SK-N-MC (cell line): ENCODE measurements at places on chromosomes 13 and 19.

GRCh38 chr19:58047672-58048071, 11.4 kb upstream of the ZNF135 start:
- no peak for DNase-seq

- no peak for DNase-seq
These were observed 526.2 kb downstream of the UQCRFS1 start for GRCh38 chr19:28686756-28687155.

DNA sequence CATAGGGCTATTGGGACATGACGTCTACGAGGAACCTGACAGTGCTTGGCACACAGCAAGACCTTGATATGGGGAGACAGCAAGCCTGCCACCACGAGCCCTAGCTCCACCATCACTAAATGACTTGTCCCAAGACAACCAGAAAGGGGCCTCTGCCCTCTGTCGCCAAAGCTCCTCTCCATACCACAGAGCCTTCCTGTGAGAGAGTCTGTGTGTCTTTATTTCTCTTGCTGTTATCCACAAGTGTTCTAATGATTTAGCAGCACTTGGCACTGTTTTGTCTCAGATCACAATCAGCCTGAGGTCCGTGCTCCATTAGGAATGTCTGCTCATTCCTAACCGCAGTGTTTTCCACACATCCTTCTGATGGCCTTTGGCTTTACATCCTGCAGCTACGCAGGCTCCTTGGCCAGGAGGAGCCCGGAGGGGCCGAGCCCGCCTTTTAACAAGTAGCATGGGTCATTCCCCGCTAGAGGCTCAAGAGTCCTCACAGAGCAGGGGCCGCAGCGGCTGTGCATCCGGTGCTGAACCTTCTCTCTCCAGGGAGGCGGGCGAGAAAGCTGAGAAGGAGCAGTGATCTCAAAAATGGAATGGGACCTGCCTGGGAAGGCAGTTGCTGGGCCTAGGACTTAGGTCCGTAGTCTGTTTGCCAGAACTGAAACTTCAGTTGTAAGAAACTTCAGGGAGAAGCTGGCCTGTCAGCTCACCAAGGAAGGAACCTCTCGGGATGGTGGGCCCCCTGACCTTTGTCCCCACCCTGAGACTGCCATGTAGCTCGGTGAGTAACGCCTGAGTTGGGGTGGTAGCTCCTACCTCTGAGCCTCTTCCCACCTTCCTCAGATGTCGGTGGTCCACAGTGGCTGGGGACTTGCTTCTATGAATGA, 61.1 kb upstream of the HMGB1 start:
- no peak for DNase-seq

- DNase-seq = no peak
These were observed at the start of gene SPIB for GRCh38 chr19:50418176-50419021. TSS of gene SPIB (plus strand) at chr19:50418938. CDS start at chr19:50418963, 25 bp downstream.

GRCh38 chr19:7746903-7747884, at the start of gene CD209:
TSS of gene CD209 (minus strand) at chr19:7747534. CDS start at chr19:7747511, 23 bp downstream.
- no peak for DNase-seq

GRCh38 chr13:50649211-50649610, 194.3 kb downstream of the DLEU7 start:
- DNase-seq = no peak

- DNase-seq = no peak
These were observed 139.3 kb downstream of the DACH1 start for GRCh38 chr13:71727662-71728061.
